ENCODE measurements at places on chromosomes 5 and 9.

GRCh38 chr9:98962181-98962560, 18.5 kb downstream of the COL15A1 start:
- peak; percentile 33 for DNase-seq

- no peak for DNase-seq
Measured at GRCh38 chr9:136584934-136585333, 39.1 kb upstream of the NOTCH1 start.

GRCh38 chr5:53039855-53040254, 50.7 kb downstream of the ITGA2 start:
- DNase-seq = no peak

DNA sequence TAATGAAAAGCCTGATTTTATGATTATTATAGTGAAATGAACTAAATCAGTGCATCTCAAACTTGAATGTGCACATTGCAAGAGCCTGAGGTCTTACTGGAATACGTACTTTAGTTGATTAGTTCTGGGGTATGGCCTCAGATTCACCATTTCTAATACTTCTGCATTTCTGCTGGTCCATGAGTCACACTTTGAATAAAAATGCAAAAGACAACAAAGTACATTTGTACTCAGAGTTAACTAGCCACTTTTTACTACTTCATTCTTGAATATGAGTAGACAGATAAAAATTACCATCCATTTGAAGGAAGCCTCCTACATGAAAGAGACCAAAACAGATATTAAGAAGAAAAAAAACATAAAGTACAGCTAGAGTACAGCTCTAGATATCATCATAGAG, 27.1 kb upstream of the PRR16 start:
- DNase-seq = no peak

DNA sequence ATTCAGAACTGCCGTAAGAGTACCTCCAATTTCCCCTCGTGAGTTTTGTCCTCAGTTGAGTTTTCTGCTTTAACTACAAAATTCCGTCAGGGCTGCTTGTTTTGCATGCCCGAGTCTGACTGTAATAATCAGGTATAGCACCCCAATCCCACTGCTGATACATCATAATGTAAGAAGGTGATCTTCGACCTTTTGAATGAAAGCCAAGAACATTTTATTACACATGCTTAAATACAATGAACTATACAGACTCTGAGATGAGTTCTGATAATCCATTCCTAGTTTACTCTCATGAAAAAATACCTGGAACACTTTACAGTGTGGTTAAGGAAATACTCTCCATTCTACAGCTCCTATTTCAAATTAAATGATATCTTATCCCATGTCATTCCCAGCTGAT, 49.2 kb upstream of the TSLP start:
- no peak for DNase-seq

- no peak for DNase-seq
Measured at GRCh38 chr5:176553260-176554085, 4.3 kb downstream of the CDHR2 start.

DNA sequence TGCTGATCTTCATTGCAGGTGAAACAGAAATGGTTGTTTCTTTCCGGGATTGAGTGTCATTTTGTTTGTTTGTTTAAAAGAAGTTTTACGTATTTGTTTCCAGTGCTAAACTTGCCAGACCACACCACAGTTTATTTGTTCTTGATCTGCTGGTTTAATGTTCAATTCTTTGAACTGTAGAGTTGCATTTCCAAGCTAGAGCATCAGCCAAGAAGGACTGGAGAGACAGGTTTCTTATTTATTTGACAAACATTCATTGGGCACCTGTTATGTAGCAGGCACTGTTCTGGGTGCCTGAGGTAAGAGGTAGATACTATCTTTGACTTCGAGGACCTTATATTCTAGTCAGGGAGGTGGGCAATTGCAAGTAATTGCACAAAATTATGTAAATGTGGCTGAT, 45.0 kb downstream of the MCCC2 start:
- DNase-seq = no peak

DNA sequence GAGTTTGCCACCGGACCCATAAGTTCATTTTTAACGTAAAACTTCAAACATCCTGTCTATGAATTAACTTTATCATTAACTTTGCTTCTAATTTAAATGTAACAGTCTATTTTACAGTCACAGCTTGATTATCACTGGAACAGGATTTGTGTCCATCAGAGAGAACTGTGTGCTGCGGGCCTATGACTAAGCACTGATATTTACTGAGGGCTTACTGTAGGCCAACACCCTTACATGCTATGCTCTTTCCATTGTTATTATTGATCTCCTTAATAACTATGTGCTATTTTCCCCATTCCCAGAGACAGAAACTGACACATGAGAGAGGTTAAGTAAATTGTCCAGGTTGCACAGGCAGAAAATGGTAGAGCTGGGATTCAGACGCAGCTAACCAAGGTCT, 24.0 kb upstream of the GPR151 start:
- DNase-seq = no peak

- no peak for DNase-seq
Measured at GRCh38 chr9:136292591-136293448, 11.1 kb downstream of the CCDC187 start.

- peak; percentile 18 for DNase-seq
Measured at GRCh38 chr5:120690621-120691407, 226.7 kb downstream of the PRR16 start.

GRCh38 chr5:43313854-43314457, 744 bp upstream of the HMGCS1 start:
- DNase-seq = no peak

- peak; percentile 91 for DNase-seq
Measured at GRCh38 chr9:122159026-122159924, at the start of the genes MORN5 and NDUFA8. TSS of gene MORN5 (plus strand) at chr9:122159908. CDS start at chr9:122159973, 65 bp downstream. TSS of gene NDUFA8 (minus strand) at chr9:122159779. CDS start at chr9:122159677, 102 bp downstream.

DNA sequence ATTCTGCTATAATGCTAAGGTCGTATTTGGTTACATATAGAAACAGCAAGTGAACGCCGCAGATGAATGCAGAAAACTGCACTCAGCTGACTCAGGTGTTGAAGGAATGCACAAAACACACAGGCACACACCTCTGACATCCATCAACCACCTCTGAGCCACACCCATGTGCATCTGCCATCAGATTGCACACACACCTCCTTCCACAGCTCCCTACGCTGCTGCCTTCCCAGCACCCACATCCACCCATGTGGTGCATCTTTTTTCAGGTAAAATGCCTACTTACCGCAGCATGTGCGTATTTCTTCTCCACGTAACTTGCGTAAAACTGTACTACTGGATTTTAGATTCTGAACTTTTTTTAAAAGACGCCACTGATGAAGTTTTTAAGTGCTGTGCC, 7.1 kb downstream of the STK10 start:
- DNase-seq = no peak

DNA sequence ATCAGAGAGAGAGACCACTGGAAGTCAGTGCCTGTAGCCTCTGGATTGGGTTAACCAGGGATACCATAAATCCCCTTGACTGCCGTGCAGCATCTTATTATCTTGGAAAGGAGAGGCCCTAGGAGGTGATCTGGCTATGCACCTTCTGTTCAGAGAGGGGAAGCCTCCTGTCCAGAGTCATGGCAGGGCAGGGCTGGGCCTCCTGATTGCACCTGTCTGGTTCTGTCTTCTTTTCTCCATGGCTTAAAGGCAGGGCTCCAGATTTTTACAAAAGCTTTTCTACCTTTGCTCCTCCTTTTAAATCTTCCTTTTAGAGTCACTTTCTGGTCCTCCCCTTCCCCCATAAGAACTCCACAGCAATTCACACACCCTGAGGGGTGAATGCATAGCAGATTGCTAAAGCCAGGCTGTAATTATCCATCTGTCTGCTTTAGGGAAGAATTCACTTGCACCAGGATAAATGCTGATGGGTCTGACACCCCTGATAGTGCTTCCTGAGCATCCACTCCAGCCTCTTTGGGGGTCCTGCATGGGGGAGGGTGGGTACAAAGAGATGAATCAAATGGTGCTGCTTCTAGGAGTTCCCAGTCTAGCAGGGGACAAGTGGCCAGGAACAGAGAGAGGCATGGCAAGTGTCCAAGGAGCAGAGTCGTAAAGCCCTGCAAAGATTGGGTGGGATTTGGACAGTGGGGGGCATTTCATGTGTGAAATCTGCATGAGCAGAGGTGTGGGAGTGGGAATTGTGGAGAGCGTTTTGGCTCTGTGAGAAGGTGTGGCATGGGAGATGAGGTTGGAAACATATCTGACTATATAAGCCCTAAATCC, 141.3 kb upstream of the ALDH1B1 start:
- DNase-seq = no peak

DNA sequence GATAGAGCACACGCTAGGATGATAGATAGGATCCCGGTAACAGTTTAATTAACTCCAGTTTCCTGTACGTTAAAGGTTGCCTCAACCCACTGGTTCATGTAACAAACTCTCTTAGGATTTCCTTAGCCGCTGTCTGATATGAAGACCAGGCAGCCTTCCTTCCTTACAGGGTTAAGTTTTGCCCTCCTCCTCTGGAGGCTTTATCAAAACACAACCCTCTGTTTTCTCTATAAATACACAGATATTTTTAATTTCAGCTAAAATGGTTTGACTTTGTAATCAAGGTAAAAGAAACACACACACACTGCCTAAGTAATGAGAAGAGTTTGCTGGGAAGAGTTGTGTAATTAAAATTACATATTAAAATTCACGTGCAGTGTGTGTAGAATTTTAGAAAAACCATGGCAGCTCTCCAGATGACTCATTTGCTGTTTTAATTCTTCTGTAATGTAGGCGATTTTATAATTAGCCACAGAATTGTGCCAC, 369.8 kb downstream of the CSNK1G3 start:
- peak; percentile 56 for DNase-seq

GRCh38 chr5:139820606-139821005, 25.0 kb downstream of the PSD2 start:
- DNase-seq = no peak

GRCh38 chr5:124544366-124545055, 201.9 kb downstream of the ZNF608 start:
- peak; percentile 30 for DNase-seq

- no peak for DNase-seq
Measured at GRCh38 chr9:84793251-84793650, 123.7 kb downstream of the NTRK2 start.

- DNase-seq = no peak
Measured at GRCh38 chr5:147963948-147964693, 57.8 kb upstream of the C5orf46 start.

DNA sequence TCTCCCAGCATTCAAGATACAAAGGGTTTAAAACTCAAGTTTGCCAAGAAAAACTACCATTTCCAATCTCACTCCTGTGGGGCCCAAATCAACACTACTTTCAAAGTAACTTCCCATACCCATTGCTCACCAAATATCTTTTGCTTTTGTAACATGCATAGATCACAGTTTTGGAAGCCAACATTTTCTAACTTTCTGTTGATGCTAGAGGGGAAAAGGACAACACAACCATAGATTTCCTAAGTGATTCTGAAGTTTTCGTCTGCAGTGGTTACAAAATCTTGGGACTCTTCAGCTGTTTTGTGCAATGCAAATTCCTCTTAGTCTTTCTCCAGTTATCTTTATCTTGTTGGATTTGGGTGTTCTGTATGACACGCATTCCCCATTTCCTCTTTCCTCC, 94.1 kb upstream of the PAPPA start:
- no peak for DNase-seq

DNA sequence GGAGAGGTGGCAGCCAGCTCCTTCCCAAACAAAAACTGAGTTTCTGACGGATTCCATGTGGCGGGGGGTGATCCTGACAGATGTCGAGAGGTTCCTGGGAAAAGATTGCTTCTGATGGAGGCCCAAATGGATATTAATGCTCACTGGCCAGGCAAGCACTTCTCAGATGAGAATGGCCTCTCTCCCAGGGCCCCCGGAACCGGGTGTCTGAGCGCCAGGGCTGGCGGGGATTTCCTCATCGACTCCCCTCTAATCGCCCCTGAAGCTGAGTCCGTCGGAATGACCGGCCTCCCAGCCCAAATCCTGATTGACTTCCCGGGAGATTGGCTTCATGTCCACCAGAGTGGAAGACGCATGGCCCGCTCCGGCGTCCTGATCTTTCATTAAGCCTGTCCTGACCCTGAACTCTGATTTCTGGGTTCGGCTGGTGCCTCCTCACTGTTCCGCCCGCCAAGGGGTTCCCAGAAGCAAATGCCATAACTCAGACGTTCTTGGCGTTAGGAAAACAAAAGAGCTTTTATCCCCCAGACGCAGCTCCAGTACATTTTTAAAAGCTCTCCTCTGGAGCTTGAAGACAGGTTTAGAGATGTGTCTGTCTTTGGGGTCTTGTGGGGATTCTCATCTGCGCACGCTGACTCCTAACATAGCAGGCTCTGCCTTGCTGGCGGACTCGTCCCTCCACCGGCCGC, 17.6 kb downstream of the FIBCD1 start:
- no peak for DNase-seq

GRCh38 chr9:125807079-125807478, 59.9 kb downstream of the PBX3 start:
- no peak for DNase-seq

DNA sequence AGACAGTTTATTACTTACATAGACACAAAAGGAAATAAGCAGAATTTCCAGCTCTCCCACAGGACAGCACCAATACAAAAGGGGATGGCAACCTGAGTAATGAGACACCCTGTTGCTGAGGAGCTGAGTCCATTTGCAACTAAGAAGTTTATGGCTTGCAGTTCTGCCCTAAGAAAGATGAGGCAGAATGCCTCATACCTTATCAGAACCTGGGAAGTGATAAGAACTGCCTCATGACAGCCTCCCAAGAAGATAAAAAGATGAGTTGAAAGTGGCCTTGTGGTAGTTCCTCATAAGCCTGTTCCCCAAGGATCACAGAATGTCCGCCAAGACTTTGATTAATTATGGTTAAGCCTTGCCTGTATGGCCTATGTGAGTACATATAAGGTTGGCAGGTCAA, 41.7 kb downstream of the ZMAT2 start:
- no peak for DNase-seq

DNA sequence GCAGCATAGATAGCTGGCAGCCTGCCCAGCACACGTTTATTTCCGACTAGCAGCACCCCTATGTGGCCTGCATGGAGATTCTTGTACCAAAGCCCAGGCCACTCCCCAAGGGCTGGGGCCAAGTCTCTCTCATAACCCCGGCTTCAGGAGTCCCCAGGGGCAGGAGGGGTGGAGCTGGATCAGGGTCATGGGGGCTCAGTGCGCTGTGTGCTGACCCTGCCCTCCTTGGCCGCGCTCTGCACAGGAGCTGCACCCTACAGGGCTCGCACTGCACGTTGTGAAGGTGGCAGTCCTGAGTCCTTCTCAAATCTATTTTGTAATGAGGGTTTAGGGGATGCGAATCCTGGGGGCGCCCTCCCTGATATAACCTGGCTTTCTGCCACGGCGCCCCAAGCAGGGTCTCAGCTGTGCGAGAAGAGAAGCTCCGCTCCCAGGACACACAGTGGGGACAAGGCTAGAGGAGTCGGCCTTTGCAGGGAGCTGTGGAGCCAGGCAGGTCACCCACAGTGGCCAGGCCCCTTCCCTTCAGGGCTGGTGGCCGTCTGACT, 28.6 kb downstream of the NKD2 start:
- no peak for DNase-seq

GRCh38 chr9:115855458-115856133, 298.0 kb upstream of the PAPPA start:
- DNase-seq = peak; percentile 37

- DNase-seq = no peak
Measured at GRCh38 chr9:131744720-131745201, 4.9 kb upstream of the RAPGEF1 start.

DNA sequence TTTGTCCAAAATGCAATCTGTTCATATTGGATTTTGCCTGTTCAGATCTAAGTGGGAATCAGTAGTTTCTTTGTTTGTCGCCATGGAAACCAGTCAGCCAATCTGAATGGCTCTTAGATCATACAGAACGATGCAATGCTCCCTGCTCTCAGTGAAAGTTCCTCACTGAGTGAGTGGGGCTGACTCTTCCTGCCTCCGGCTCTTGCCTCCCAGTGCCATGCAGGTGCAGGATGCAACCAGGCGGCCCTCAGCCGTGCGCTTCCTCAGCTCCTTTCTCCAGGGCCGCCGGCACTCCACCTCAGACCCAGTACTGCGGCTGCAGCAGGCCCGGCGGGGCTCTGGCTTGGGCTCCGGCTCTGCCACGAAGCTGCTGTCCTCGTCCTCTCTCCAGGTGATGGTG, at the start of gene PTPDC1:
TSS of gene PTPDC1 (plus strand) at position 151 of the 400 bp plus-strand sequence. CDS start at position 218, 67 bp downstream.
- DNase-seq = peak; percentile 39
